Activated CD8-positive, alpha-beta memory T cell treated with anti-CD3 and anti-CD28 coated beads, Interleukin-2, amount 50 U/mL, for 4 hours (primary cell): ENCODE measurements at places on chromosomes 16 and 17.

DNA sequence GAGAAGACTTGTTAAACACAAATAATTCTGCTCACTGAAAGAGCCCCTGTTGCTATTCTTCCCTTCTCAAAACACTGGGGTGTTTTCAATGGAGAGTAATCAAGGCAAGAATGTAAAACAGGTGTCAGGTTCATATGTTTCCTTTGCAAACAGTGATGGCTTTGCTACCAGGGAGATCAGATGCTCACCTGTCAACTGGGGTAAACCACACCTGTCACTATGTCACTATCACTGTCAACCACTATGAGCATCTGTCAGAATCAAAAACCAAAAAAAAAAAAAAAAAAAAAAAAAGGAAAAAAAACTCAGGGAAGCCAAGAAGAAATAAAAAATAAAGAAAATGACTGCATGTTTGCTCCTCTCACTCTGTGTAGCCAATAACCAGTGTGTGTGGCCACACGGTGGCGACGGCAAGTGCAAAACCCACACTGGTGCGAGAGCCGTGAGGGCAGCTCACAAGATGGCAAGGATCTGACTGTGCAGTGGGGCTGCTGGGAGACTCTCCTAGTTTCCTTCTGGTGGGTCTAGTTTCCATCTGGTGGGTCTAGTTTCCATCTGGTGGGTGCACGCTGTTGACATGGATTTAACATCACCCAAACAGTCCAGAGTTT is 22.7 kb downstream of the USP22 start:
- DNase-seq, result peak; percentile 47

DNA sequence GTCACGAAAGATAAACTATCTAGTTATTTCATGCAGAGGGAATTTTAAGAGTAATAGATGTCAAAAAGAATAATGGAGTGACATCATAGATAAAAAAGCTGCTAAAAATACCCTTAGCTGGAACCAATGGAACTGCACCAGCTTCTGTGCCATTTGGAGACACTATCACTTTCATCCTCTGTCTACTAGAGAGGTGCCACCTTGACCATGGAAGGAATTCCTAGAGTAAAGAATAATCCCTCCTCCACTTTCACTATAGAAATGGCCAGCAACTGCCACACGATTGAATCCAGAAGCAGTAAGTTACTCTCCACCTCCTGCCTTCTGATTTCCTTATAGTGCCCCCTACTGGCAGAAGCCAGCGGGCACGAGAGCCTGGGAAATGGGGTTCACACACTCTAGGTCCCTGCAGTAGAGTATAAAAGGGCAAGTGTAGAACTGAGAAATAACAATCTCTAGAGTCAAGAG is 2.8 kb upstream of the ALDH3A2 start:
- DNase-seq, result peak; percentile 48

- no peak for DNase-seq
Measured at GRCh38 chr16:57642160-57643135, 14.0 kb downstream of the ADGRG1 start.

DNA sequence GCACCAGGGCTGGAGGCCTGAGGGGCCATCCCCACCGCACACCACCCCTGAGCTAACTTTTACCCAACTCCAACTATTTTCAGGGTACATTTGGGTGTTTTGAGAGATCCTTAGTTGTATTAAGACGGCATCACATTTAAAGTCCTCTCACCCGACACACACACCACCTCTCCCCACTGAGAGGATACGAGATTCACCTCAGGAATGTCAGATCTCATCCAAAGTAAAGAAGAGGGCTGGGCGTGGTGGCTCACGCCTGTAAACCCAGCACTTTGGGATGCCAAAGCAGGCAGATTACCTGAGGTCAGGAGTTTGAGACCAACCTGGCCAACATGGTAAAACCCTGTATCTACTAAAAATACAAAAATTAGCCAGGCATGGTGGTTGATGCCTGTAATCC is 88.4 kb downstream of the RBFOX3 start:
- no peak for DNase-seq

GRCh38 chr16:55189682-55190636 is 134.0 kb upstream of the IRX6 start:
- no peak for DNase-seq

GRCh38 chr17:75909812-75910274 is 5.2 kb upstream of the MRPL38 start:
- no peak for DNase-seq

- DNase-seq, result no peak
Measured at GRCh38 chr17:8071496-8071895, 16.0 kb downstream of the ALOX12B start.

DNA sequence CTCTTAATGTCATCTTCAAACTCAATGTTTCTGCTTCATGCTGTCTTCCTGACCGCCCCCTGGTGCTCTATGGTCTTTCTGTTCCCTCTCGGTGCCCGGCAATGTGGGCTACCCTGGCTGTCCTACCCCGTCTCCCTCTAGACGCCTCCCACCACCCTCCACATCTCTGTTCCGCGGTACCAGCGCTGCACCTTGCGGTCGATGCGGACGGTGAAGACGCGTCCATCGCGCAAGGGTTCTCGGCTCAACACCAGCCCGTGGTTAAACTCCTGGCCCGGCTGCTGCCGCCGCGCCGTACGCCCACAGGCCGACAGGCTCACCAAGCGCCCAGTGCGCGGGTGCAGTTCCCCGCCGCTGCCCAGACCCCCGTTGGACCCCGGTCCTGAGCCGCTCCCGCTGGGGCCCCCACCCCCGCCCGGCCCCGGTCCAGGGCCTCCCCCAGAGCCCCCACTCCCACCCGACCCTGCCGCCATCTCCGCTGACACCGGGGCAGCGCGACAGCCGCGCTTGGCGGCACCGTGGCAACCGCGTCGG is at the start of gene NEURL4:
Gene NEURL4, minus strand, starts transcription at position 496 of the 534 bp plus-strand sequence. Its CDS starts 23 bp downstream, at position 473.
- no peak for DNase-seq

- peak; percentile 53 for DNase-seq
Measured at GRCh38 chr17:48543107-48543853, 1.6 kb downstream of the HOXB2 start.

- no peak for DNase-seq
Measured at GRCh38 chr17:32916134-32916533, 11.8 kb upstream of the TMEM98 start.

GRCh38 chr17:61159221-61159814 is 240.3 kb upstream of the TBX2 start:
- DNase-seq, result no peak

- DNase-seq, result no peak
Measured at GRCh38 chr17:17165666-17166308, 40.3 kb downstream of the PLD6 start.

DNA sequence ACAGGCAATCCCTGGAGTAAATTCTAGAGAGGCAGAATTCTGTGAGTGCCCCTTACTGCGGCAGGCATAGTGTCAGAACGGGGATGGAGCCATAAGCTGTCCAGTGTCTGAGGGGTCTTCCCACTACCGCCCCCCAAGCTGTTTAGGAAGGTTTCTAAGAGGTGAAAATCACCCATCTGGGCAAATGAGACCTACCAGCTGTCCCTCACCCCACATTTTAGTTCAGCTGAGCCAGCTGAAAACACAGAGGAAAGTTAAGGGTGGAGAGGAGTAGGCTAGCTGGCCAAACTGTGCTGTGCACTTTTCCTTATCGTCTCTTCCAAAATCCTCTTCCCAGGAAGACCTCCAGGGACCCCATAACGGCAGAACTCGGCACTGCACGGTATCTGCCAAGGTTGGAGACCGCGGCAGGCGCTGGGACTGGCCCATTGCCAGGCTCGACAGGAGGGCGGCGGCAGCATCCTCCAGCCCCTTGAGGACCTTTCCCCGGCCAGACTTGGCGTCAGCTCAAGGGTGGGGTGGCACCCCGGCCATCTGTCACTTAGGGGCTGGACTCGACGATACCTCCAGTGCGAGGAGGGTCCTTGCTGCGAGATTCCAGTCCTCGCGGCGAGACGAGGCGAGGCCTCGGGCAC is 955 bp downstream of the ACLY start:
- DNase-seq, result peak; percentile 44

DNA sequence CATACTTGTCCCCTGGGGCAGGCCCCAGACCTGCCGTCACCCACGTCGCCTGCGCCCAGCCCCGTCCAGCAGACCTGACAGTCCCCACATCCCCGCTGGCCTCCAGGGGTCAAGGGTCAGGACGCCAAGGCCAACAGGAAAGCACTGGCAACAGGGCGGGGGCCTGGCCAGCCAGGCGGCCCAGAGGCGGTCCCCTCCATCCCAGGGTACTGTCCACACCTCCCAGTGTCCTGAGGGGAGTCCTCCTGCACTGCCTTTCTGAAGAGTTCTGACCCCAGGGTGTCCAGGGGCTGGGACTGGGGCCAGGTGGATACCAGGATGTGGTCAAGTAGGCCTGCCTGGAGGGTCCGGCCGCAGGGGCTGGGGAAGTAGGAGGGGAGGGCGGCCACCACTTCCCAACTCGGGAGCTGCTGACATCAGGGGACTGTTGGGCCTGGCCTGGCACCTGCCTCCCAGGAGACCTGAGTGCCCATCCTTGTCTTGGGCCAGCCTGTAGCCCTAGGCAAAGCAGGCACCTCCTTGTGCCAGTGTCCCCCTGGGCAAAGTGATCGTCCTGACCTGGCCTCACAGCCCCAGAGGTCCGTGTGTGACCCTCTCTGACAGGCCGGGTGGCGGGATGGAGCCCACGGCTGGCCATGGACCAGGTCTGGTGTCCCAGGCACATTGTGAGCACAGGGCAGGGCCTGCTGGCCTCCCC is 6.7 kb upstream of the AXIN1 start:
- no peak for DNase-seq

GRCh38 chr17:74962622-74963394 is 9.8 kb downstream of the HID1 start:
- DNase-seq, result no peak

- DNase-seq, result no peak
Measured at GRCh38 chr17:32502710-32503109, 15.9 kb downstream of the CDK5R1 start.
